HL-60 (cell line): ENCODE measurements at places on chromosomes 11 and 22.
A peak's percentile ranks its signal among the peaks of the same experiment; 100 is the strongest.

GRCh38 chr22:42919199-42919598, 62.1 kb upstream of the ARFGAP3 start:
- DNase-seq: no peak

DNA sequence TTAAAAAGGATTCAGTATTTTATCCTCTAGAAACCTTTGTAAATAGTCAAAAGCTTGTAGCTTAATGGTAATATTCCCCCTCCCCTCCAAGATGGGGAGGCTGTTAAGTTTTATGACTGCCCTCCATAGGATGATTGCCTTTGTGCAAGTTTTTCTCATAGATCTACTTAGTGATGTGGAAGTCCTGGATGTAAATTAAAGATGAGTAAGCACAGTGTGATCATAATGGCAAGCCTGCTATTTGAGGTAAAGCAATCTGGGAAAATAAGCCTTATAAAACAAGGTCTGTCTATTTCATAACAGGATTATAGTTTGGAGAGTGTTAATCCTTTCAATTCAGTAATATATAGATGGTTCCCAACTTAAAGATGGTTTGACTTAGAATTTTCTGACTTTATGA, 216.3 kb downstream of the DDX10 start:
- no peak for DNase-seq

- no peak for DNase-seq
These were observed 84.6 kb upstream of the PICALM start for GRCh38 chr11:86153439-86153838.

DNA sequence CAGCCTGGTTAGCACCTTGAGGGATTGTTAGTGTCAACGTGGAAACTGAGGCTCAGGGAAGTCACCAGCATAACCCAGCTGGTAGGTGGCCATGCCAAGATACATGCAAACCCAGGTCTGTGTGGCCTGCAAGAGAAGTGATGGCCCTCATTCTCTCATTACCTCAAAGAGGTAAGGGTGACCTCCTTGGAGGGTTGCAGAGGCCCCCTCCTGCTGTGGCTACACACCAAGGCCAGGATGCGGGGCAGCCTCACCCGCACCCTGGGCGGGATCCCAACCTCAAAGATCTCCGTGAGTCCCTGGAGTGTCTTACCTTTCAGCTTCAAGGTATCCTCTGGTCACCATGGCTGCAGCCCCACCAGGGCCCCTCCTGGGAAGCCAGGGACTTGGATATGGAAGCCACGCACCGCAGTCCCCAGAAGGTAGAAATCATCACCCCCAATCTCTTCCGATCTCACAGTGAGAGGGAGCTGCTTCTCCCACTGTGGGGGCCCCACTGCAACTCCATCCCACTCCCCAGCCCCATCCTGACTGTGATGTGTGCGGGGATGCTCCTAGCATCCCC, 95.4 kb downstream of the MORC2 start:
- DNase-seq: no peak

GRCh38 chr11:82775736-82776346, 42.2 kb upstream of the FAM181B start:
- DNase-seq: peak; percentile 31

DNA sequence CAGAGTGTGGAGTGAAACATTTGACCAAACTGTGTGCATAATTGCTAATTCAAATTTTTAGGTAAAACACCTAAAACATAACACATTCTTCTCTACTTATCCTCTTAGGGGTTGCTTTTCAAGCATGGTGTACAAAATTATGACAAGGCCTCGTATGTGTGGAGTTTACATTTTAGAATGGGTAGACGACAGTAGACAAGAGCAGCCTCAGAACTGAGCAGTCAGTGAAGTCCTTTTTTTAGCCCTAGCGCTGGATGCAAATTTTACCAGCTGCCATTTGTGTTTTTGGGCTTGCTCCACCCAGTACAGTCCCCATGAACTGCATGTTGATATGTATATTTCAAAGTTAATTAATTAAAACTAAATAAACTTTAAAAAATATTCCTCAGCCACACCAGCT, 64.7 kb upstream of the TOP3B start:
- no peak for DNase-seq

- DNase-seq: no peak
These were observed 80.7 kb downstream of the CDKN1C start for GRCh38 chr11:2804701-2805387.

- no peak for DNase-seq
These were observed 1.9 kb upstream of the NLRP10 start for GRCh38 chr11:7967097-7967496.

DNA sequence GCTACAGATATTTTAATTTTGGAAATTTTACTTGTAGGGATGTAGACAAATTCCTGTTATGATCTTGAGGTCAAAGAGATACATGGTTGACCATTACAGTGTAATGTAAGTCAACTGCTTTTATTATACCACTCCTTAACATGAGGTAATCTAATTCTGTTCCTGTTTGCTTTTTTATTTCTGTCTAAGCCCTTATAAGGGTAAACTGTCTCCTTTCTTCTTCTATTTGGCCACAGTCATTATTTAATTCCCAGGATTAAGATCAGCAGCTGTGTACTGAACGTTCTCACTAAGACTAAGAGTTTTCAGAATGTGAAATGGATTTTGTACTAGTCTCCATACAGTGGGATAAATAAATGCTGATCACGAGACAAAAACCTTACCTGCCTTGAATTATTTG, 32.8 kb downstream of the C2CD3 start:
- no peak for DNase-seq

DNA sequence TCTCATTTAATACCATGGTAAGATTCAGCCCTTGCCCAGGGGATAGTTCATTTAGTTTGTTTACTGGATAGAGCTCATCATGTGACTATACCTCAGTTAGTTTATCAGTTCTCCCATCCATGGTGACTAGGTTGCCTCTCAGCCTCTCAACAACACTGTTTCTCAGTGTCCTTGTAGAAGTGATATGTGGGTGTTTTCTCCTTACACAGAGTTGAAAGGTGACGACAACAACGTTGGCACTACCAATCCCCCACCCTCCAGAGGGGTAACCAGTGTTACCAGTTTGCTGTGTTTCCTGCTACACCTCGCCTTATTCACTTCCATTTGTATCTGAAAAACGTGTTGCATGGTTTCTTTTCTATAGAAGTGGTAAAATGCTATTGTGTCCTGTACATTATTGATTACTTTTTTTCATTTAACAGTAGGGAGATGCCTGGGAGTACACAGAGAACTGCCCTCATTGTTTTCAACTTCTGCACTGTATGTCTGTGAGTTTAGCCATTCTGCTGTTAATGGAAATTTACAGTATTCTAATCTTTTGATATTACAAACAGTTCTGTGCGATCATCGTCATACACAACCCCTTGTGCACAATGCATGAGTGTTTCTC, 11.6 kb downstream of the NEAT1 start:
- no peak for DNase-seq

- DNase-seq: no peak
These were observed 503.4 kb downstream of the DLG2 start for GRCh38 chr11:85123752-85124231.

- DNase-seq: no peak
These were observed 32.4 kb upstream of the MSANTD2 start for GRCh38 chr11:124832571-124832970.

DNA sequence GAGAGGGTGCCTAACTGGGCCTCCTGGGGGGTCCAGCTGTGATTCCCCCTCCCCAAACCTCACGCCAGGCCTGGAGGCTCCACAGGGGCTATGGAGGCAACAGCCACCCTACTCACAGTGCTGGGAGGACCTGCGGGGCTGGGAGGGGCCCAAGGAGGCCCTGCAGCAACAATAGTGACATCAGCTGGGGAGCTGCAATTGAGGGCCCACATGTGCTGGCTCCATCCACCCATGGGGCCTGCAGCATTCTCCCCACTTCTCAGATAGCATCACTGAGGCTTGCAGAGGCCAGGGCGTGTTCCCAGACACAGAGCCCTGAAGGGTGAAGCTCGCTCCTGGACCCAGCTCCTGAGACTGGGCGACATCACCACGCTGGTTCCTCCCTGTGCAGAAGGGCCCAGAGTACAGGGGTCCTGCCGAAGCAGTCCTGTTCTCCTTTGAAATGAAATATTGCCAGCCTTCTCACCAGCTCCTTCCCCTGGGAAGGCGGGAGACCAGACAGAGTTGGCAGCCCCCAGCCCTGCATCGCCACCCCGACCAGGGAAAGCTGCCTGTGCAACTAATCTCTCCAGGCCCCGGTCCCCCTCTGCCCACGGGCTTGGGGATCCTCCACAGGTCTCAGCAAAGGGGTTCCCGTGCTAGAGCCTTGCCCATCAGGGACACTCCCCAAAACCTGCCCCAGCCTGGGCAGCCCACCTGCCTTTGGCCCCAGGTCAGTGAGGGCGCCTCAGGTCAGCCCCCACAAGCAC, 8.9 kb upstream of the TBX1 start:
- no peak for DNase-seq

DNA sequence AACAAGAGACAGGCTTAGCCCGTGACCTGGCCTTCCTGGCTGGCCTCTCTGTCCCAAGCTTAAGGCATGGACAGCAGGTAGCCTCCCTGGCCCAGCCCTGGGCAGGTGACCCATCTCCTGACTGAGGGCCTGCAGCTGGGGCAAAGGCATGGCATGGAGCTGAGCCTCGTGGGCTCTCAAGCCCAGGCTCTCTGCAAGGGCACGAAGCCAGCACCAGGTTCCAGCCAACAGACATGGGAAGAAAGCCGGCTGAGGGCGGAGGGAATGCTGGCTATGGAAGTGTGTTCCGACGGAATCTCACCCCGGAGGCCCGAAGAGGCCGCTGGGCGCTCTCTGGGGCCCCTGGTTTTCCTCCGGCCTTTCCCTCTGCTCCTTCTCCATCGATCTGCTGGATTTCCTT, 12.9 kb downstream of the DNAL4 start:
- no peak for DNase-seq

DNA sequence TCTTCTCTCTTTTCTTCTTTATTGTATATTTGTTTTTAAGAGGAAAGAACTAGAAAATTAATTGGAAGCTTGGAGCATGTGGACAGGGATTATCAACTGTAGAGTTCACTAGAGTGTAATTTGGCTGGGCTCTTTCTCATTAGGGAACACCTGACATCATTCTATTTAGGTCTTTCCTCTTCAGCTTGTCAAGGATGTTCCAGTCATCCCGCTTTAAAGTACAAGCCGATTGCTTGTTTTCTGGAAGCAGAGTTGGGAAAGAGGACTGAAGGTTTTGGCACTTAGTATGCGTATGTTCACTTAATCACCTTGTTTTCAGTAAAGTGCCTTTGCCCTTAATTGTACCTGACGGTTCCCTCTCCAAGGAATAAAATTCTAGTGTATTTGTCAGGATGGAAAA, 111.6 kb downstream of the WNT11 start:
- no peak for DNase-seq
